ENCODE measurements at places on chromosomes 16 and 17.
A peak's percentile ranks its signal among the peaks of the same experiment; 100 is the strongest.

GRCh38 chr16:67339453-67339852, 12.8 kb downstream of the LRRC36 start:
- H3K27ac ChIP-seq = no peak overlapping the region
- no peaks in the 10 kb centered on the region for H3K36me3 ChIP-seq
- no peaks in the 10 kb centered on the region for H3K4me1 ChIP-seq
- DNase-seq = peak; percentile 8
- H3K27me3 ChIP-seq = no peaks in the 10 kb centered on the region
- H3K4me3 ChIP-seq = no peak overlapping the region

GRCh38 chr16:57531635-57532265, 4.6 kb downstream of the CCDC102A start:
- H3K27me3 ChIP-seq = no peaks in the 10 kb centered on the region
- DNase-seq = no peak

- no peaks in the 10 kb centered on the region for H3K27me3 ChIP-seq
- no peak overlapping the region for H3K27ac ChIP-seq
- H3K4me3 ChIP-seq = no peak overlapping the region
- no peaks in the 10 kb centered on the region for H3K36me3 ChIP-seq
Measured at GRCh38 chr17:72193391-72194106, 72.7 kb downstream of the SOX9 start.

DNA sequence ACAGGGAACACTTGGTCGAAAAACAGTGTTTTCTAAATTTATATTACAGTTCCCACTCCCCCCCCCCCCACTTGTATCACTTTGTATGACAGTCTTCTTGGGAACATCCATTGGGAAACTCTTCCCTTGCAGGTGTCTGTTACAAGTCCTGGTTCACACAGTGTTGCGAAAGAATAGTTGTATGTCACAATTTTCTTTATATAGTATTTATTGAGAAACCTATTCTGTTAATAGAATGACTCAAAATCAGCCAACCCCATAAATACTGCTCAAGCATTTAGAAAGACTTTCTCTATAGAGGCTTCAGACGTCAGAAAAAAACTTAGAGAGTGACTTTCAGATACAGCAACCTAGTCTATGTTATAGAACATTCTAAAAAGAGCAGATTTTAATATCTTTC, 414.4 kb downstream of the WWOX start:
- H3K4me3 ChIP-seq = no peak overlapping the region
- no peaks in the 10 kb centered on the region for H3K27me3 ChIP-seq
- no peaks in the 10 kb centered on the region for H3K36me3 ChIP-seq
- H3K27ac ChIP-seq = no peak overlapping the region

DNA sequence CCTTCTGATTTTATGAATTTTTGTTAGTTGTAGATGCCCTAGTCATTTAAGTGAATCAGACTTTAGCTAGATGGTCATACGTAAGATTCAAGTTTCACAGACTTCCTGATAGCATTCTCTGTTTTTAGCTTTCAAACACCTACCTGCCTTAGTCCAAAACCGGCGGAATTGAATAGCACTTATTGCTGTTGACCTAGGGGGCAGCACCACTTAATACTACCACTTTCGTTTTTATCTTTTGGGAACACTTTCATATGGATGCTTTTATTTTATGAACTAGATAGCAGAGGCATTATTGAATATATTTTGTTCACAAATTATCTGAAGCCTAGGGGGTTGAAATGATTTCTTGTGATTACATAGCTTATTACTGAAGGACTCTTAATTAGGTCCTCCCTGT, 31.5 kb downstream of the TADA2A start:
- no peaks in the 10 kb centered on the region for H3K4me1 ChIP-seq
- H3K4me3 ChIP-seq = no peak overlapping the region
- H3K36me3 ChIP-seq = peaks cover 27% of the 10 kb centered on the region
- H3K27me3 ChIP-seq = no peaks in the 10 kb centered on the region
- no peak for DNase-seq

DNA sequence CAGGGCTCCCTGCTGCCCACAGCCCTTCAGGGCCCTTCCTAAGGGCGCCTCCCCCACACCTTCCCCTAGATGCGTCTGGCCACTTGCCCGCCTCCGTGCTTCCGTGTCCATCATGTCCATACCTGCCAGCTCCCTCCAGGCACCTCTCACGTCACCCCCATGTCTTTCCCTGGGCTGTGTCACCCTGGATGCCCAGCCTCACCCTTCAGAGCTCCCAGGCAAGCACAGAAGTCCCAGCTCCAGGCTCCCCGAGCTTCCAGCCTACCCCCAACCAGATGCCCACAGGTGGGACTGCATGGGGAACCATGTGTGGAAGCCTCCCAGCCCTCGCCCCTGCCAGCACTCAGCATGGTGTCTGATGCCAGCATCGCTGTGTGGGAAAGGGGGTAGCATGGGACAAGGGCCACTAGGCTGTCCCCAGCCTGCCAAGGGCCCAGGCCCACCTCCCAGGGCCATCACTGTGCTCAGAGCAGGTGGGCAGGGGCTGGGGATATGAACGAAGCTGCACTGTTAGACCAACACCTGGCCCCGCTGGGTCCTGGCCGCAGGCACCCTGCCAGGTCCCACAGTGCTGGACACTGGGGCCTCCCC, 1.9 kb upstream of the AXIN1 start:
- no peaks in the 10 kb centered on the region for H3K36me3 ChIP-seq
- no peaks in the 10 kb centered on the region for H3K27me3 ChIP-seq
- no peak overlapping the region for H3K27ac ChIP-seq
- H3K4me1 ChIP-seq = peaks cover 21% of the 10 kb centered on the region
- no peak for DNase-seq

GRCh38 chr16:77744141-77744540, 21.8 kb downstream of the NUDT7 start:
- H3K36me3 ChIP-seq = no peaks in the 10 kb centered on the region
- no peaks in the 10 kb centered on the region for H3K4me1 ChIP-seq
- no peaks in the 10 kb centered on the region for H3K27me3 ChIP-seq
- no peak overlapping the region for H3K4me3 ChIP-seq
- no peak overlapping the region for H3K27ac ChIP-seq

DNA sequence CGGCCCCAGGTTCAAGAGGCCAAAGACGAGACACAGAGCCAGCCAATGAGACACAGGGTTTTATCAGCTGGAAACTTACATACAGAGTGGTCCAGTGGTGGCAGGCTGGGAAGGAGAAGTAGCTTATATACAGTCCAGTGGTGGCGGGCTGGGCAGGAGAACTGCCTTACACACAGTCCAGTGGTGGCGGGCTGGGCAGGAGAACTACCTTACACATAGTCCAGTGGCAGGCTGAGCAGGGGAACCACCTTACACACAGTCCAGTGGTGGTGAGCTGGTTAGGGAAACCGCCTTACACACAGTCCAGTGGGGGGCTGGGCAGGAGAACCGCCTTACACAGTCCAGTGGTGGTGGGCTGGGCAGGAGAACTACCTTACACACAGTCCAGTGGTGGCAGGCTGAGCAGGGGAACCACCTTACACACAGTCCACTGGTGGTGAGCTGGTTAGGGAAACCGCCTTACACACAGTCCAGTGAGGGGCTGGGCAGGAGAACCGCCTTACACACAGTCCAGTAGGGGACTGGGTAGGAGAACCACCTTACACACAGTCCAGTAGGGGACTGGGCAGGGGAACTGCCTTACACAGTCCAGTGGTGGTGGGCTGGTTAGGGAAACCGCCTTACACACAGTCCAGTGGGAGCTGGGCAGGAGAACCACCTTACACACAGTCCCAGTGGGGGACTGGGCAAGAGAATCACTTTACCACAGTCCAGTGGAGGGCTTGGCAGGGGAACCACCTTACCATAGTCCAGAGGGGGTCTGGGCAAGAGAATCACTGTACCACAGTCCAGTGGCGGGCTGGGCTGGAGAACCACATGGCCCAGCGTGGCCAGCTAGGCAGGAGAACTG, 90.9 kb downstream of the GAS7 start:
- H3K4me3 ChIP-seq = no peak overlapping the region
- no peak for DNase-seq
- H3K27me3 ChIP-seq = no peaks in the 10 kb centered on the region
- no peaks in the 10 kb centered on the region for H3K36me3 ChIP-seq
- H3K27ac ChIP-seq = no peak overlapping the region

DNA sequence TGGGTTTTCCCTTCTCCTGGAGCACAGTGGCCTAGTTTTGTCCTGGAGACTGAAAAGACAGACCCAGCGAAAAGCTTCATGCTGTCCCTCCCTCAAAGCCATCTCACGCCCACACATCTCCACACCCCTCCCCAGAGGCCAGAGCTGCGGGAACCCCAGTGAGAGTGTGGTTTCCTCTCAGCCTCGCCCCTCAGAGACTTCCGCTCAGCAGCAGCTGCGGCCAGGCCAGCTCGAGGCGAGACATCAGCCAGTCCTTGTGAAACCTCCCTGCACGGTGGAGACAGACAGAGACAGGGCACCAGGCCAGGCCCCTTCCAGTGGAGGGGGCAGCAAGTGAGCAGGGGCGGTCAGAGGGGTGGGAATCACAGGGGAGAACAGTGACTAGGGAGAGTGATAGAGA, 77.0 kb upstream of the TNRC6C start:
- H3K4me1 ChIP-seq = peaks cover 31% of the 10 kb centered on the region
- no peaks in the 10 kb centered on the region for H3K36me3 ChIP-seq
- H3K27ac ChIP-seq = peak overlapping the region; percentile 49
- H3K4me3 ChIP-seq = no peak overlapping the region
- DNase-seq = peak; percentile 96

GRCh38 chr17:76145231-76146052, 4.4 kb upstream of the FOXJ1 start:
- H3K27me3 ChIP-seq = no peaks in the 10 kb centered on the region
- H3K4me1 ChIP-seq = peaks cover 25% of the 10 kb centered on the region
- H3K36me3 ChIP-seq = no peaks in the 10 kb centered on the region
- no peak overlapping the region for H3K4me3 ChIP-seq
- H3K27ac ChIP-seq = no peak overlapping the region

DNA sequence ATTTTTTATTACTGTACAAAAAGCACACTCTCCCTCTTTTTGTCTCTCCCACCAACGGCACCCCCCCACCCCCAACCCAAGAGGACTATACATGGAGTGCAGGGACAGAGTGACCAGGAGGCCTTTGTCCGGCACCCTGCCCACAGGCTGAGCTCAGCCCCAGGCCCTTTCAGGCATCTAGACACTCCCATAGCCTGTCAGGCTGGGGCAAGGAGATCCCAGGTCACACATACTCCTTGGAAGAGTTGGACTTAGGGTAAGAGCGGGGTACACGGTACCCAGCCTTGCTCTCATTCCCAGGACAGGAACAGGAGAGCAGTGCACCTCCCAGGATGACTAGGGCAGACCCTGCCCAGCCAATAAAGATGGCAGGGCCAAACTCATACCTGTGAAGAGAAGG, 2.1 kb downstream of the CLDN7 start:
- H3K27me3 ChIP-seq = peaks cover 37% of the 10 kb centered on the region
- H3K27ac ChIP-seq = no peak overlapping the region
- no peak overlapping the region for H3K4me3 ChIP-seq
- peaks cover 46% of the 10 kb centered on the region for H3K36me3 ChIP-seq

- no peaks in the 10 kb centered on the region for H3K27me3 ChIP-seq
- H3K4me1 ChIP-seq = peaks cover 22% of the 10 kb centered on the region
- no peaks in the 10 kb centered on the region for H3K36me3 ChIP-seq
- DNase-seq = no peak
Measured at GRCh38 chr16:1221628-1222552, 3.2 kb downstream of the TPSG1 start.

All from esophagus muscularis mucosa (tissue), 4 donors.